ENCODE measurements at places on chromosomes 12 and 14.

GRCh38 chr14:68513838-68514607 lies 278.8 kb downstream of the ZFP36L1 start:
- no peak for DNase-seq

- no peak for DNase-seq
Measured at GRCh38 chr12:67669217-67669933, 20.8 kb downstream of the DYRK2 start.

DNA sequence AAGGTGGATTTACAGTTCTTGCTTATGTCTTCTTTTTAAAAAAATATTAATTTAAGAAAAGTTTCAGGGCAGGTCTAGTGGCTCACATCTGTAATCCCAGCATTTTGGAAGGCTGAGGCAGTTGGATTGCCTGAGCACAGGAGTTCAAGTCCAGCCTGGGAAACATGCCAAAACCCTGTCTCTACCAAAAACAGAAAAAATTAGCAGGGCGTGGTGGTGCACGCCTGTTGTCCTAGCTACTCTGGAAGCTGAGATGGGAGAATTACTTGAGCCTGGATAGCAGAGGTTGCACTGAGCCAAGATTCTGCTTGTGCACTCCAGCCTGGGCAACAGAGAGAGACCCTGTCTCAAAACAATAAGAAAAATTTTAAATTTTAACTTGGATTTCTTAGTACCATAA lies 5.4 kb upstream of the TAS2R46 start:
- DNase-seq = no peak

GRCh38 chr14:42224053-42224888 lies 617.6 kb downstream of the LRFN5 start:
- DNase-seq = peak; percentile 0

- DNase-seq = no peak
Measured at GRCh38 chr12:97756066-97756666, 293.6 kb downstream of the RMST start.

- DNase-seq = no peak
Measured at GRCh38 chr14:24606297-24606696, 3.2 kb downstream of the GZMH start.

- peak; percentile 47 for DNase-seq
Measured at GRCh38 chr14:70807898-70808415, 1.4 kb downstream of the MAP3K9 start.

GRCh38 chr12:104769144-104769561 lies 188.9 kb downstream of the SLC41A2 start:
- no peak for DNase-seq

DNA sequence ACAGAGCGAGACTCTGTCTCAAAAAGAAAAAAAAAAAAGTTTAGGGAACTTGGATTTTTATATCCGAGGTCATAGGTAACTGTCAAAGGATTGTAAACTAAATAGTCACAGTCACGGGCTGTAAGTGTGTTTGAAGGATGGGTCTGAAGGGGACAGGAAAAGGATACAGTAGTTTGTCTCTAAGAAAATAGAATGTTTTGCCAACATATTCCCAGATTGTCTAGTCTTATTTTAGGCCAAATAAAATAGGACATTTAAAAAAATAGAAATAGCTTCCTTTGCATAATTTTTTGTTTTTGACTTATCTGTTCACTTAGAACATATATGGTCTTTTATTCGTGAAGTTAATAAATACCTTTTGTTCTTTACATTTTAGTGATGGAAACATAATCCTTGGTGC lies 24.2 kb upstream of the REP15 start:
- no peak for DNase-seq

DNA sequence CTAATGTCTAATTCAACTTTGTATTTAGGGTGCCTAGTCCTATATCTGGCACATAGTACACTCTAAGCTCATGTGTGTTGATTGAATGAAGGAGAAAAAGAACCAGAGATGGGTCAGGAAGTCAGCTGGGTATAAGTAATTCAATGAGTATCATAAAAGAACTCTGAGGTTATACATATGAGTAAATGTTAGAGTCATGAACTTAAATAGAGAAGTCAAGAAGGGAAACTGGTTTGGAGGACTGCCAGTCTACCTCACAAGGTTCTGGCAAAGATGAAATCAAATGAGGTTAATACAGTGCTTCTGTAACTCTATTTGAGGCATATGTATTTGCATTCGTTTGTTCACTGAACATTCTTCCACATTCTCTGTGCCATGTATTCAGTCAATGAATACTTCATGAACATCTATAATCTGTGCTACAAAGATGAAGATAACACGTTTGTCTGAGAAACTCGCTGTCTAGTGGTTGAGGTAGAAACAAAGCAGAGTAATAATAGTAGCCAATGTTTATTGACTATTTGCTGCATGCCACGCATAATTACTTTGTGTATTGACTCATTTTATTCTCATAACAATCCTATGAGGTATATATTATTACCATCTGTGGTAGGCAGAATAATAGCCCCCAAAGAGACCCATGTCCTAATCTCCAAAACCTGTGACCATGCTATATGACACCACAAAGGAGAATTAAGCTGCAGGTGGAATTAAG lies 88.9 kb downstream of the PTGER2 start:
- peak; percentile 12 for DNase-seq

DNA sequence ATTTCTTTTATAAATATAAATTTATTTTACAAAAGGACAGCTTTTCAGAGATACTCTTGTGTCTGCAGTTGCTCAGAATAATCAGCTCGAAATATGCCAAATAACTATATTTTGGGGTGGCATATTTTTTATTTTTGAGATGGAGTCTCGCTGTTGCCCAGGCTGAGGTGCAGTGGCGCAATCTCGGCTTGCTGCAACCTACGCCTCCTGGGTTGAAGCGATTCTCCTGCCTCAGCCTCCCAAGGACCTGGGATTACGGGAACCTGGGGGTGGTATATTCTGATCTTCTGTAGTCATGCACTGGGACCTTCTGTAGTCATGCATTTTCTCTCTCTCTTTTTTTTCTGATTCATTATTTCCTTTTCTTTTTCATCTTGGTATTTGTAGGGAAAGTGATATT lies 135.0 kb upstream of the AMIGO2 start:
- DNase-seq = no peak

GRCh38 chr14:67167420-67168109 lies 21.7 kb upstream of the GARIN2 start:
- no peak for DNase-seq

DNA sequence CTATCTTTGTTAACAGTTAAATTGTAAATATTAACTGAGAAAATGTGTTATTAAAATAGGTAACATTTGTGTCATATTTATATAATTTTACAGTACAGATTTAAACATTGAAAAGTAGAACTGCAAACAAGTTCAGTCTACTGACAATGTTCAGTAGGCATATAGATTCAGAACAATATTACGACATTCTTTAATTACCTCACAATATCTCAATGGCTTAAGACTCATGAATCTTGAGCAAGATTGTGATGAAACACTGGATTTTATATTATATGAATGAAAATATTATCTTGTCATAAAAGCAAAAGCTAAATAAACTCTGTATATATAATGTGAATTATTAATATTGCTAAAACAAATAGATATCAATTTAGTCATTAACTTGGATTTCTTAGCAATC lies 194.9 kb downstream of the ADAMTS20 start:
- DNase-seq = no peak

- no peak for DNase-seq
Measured at GRCh38 chr12:5376591-5377207, 55.2 kb upstream of the NTF3 start.

- no peak for DNase-seq
Measured at GRCh38 chr14:37318938-37319337, 121.2 kb downstream of the MIPOL1 start.

DNA sequence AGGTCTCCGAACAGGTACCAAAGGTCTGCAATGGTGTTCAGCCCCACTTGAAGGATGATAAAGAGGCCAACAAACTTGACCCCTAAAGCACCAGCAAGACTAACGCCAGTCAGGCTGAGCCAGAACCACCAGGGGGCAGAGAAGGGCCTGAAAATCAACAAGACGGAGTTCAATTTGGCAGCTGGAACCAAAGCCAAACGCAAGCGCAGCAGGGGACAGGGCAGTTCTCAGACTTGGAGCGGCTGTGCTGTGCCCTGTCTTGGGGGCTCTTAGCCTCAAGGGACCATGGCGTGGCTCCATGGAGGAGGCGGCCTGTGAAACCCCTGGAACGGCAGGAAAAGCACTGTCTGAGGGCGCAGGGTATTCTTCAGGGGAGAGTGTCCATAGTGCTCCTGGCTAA lies 19.6 kb downstream of the POMT2 start:
- DNase-seq = peak; percentile 21

DNA sequence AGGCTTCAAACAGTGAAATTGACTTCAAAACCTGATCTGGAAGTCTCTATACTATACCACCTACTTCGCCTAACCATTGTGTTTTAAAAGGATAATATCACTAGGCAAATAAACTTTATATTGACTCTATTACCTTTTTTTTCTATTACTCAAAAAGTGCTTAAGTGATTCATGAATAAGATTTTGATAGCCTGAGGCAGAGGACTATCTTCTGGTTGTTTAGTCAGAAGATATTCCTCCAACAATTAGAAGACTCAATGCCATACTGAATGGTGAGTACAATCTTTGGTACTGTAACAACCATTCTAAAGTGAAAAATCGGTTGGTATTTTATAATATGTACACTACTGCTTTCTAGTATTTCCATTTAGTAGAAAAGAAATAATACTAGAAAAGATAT lies 22.8 kb downstream of the SLC6A15 start:
- DNase-seq = no peak

DNA sequence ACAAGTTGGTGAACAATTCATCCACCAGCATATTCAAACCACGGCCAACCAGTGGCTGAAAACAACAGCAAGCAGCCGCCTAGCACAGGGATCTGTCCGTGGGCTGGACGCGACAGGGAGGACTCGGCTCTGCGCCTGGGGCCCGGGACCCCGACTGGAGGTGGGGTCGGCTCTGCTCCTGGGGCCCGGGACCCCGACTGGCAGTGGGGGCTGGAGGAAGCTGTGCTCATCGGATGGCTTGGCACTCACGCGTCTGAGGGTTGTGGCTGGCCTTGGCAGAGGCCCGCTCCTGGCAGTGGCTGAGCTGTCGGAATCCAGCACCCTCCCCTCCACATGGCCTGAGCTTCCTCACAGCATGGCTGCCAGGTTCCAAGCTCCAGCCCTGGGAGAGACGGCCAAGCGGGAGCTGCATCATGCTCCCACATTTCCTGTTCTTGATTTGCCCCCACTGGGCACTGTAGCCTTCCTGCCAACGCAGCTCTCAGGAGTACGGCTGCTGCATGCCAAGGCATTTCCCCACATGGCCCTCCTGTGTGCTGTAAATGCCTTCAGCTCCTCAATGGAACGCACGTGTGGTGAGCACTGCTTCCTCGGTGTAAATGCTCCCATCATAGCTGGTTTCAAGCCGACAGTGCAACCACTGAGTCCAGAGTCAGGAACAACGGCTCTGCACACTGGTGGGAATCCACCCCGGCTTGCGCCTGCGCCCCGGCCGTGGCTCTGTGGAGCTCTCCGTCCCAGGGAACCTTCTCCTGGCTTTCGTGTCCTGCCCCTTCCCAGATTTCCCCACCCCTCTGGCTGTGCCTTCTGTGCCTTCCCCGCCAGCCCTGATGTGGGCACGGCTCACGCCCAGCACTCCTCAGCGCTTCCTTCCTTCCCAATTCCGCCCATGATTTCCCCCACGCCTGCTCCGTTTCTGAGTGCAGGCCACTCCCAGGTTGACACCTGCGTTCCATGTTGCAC lies 7.3 kb upstream of the GALNT9 start:
- DNase-seq = no peak

- DNase-seq = no peak
Measured at GRCh38 chr12:58087423-58088127, 146.2 kb downstream of the ATP23 start.

Measured in stimulated activated CD4-positive, alpha-beta T cell treated with anti-CD3 and anti-CD28 coated beads, Interleukin-15, amount 100 ng/mL, for 48 hours (primary cell).